ENCODE measurements at places on chromosomes 1 and 21.

GRCh38 chr1:156074661-156075060 lies 7.6 kb downstream of the MEX3A start:
- DNase-seq, result no peak

DNA sequence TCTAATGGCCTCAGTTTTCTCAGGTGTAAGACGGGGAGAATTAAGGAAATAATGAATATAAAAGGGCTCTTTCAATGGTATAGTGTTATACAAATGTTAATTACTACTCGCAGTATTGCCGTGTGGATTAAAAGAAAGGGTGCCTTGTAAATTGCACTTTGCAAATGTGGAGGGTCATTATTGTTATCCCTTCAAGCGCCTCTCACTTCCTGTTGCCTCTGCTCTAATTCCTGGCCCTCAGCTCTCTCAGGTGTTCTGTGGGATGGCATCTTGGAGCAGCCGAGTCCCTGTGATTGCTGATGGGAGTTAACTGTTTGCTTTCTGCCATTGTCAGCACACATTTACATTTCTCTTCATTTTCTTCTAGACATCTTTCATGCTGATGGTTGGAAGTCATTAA lies 7.1 kb upstream of the S100A11 start:
- DNase-seq, result no peak

- no peak for DNase-seq
Measured at GRCh38 chr1:173753830-173754229, 39.0 kb downstream of the KLHL20 start.

DNA sequence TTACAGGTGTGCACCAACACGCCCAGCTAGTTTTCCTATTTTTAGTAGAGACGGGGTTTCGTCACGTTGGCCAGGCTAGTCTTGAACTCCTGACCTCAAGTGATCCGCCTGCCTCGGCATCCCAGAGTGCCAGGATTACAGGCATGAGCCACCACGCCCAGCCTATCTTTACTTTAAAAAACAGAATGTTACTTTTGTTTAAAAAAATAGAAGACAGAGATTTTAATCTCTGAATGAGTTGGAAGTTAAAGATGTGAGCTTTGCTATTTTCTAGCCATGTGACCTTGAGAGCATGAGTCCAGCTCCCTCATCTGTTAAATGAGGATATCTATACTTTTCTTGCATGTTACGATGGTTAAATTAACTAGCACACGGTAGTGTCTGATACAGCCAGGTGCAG lies 3.9 kb upstream of the PUM1 start:
- DNase-seq, result no peak

DNA sequence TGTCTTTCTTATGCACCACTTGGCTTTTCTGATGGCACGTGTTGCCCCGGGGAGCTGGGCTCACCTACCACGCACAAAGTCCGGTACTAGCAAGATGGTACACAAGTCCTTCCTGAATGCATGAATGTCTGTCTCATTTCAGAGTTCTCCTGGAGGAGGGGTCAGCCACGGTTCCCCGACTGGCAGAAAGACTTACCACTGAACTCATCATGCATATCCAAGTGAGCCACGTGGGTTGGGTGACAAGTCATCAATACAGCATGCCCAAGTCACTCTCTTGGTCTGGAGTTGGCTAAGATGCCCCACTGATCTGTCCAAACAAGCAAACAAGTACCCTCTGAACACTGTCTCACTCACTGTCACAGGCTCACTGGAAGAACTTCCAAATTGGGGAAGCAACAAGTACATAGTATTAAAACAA lies 28.6 kb upstream of the MX1 start:
- no peak for DNase-seq

DNA sequence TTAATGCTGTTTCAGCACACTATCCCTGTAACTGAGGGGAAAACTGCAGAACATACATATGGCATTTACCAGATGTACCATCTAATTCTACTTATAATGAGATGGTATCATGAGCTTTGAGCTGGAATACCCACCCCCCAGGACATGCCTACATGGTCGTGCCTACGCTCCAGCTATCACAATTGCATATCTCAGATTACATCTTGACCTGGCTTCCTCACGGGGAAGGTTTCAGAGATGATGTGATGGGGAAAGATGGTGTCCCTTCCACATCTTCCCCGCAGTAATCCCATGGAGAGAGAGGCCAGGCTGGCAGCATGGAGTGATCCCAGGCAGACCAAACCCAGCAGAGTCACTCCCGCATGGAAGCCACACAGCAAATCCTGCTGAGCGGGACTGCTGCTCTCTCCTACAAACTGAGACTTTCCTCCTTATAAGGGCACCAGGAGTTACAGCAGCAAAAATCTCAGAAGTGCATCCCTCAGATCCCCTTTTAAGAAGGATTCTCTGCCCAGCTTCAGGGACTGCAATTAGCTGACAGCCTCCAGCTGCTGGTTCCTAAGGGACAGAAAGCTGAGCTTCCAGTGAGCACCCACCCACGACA lies 67.1 kb downstream of the KCNH1 start:
- no peak for DNase-seq

DNA sequence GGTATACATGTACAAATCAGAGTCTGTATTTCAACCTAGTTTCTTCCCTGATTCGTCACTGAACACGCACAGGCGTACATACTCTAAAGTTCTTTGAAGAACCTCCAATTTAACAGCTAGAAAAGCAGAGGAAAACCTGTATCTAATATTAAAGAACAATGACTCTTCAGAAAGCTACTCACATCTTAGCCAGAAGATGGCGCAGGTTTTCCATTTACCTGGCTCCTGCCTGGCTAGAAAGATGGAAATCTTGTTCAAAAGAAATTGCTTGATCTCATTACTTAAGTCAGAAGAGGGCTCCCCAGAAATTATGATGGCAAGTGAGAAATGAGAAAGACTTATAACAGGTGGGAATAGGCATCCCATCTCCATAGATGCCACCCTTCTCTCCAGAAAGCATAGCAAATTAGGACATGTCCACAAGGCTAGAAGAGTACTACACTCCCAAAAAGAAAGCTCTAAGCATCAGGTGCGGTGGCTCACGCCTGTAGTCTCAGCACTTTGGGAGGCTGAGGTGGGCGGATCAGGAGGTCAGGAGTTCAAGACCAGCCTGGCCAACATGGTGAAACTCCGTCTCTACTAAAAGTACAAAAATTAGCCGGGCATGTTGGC lies 19.0 kb upstream of the L1TD1 start:
- peak; percentile 55 for DNase-seq

- no peak for DNase-seq
Measured at GRCh38 chr1:10936998-10937901, 75.2 kb upstream of the TARDBP start.

- no peak for DNase-seq
Measured at GRCh38 chr21:35559128-35559828, 501.0 kb downstream of the SETD4 start.

DNA sequence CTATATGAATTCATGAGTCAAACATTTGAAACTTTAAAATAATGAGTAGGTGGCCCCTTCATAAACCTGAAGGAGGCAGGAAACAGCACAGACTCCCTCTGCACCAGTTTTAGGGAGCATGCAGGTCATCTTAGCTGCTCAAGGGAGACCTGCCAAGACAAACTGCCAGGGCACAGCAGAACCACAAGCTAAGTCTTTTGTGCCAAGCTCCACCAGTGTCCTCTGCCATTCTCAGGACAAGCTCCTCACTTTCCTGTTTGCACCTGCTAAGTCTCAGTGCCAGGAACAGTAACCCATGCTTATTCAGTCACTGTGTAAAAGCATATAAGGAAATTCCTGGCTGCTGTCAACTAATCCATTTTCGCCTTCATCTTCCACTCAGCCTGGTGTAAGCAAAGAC lies 368.9 kb downstream of the SEC16B start:
- DNase-seq, result no peak

- DNase-seq, result no peak
Measured at GRCh38 chr1:105101261-105101660, 1351.6 kb downstream of the AMY1C start.

DNA sequence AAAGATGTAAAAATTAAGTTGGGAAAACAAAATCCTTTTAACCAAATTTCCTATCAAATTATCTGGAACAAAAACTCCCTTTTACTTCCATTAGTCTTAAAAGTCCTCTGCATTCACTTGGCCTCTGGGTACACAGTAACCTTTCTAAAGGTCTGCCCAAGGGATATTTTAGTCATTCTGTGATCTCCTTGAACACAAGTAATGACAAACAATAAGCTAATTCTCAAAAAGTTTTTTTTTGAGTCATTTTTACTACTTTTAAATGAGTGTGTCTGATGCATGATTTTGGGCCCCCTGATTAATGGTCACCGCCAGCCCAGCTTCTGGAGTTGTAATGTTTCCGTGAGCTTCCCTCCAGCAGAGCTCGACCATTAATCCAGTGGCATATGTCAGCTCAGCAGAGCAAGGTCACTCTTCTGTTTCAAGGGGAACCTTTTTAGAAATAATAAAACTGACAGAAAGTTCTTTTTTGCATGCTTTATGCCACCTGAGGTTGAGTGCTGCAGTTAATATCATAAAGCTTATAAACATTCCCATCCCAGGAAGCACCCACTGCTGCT lies 14.3 kb downstream of the SAMSN1 start:
- peak; percentile 54 for DNase-seq

DNA sequence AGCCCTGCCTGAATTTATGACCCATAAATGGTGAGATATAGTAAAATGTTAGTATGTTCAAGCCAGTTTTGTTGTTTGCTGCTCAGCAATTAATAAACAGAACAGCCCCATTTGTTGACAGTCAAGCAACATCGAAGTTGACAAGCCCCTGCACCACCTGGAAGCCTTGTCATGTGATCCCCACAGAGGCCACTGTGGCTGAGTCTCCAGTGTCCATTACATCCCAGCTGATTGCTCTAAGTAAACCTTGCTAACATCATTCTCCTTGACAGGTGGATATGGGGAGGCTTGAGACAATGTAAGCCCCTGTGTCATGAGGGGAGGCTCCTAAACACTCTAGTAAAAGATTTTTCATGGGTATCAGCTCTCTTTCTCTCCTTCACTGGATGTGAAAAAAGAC lies 17.5 kb upstream of the TACSTD2 start:
- no peak for DNase-seq

GRCh38 chr1:82454431-82454830 lies 653.7 kb downstream of the ADGRL2 start:
- no peak for DNase-seq

GRCh38 chr1:202143768-202144401 lies 652 bp downstream of the ARL8A start:
- DNase-seq, result peak; percentile 46

DNA sequence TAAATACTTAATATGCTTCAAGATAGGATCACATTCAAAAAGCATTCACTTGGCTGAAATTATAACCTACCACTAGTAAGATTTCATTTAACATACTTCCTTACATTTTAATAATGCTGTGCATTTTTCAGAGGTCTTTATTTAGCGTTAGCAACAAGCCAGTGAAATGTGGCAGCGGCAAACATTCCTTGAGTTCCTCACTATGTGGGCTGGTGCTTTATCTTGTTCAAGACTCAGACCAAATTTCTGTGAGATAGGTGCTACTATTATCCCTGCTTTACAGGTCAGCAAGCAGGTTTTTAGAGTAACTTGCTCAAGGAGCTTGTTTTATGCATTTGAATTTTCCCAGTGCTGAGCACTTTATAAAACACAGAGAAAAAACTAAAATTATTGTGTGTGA lies 132.7 kb downstream of the PLPPR4 start:
- DNase-seq, result no peak

- no peak for DNase-seq
Measured at GRCh38 chr21:45578176-45578801, 36.0 kb upstream of the SLC19A1 start.

DNA sequence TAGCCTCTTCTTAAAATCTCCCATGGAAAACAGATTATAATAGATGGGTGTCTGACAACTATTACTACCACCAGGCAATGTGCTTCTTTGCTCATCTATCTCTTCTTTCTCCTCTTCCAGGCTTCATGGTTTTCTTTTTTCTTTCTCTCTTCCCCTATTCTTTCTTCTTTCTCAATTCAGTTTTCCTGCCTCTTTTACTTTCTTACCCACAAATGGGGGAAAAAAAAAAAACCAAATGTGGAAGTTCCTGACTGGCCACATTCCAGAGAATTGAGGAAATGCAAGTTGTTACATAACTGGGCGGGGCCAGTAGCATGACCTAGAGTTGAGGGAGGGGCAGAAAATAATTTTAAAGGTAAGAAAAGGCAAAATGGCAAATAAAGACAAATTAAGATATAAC lies 10.9 kb upstream of the SMG7 start:
- DNase-seq, result no peak

DNA sequence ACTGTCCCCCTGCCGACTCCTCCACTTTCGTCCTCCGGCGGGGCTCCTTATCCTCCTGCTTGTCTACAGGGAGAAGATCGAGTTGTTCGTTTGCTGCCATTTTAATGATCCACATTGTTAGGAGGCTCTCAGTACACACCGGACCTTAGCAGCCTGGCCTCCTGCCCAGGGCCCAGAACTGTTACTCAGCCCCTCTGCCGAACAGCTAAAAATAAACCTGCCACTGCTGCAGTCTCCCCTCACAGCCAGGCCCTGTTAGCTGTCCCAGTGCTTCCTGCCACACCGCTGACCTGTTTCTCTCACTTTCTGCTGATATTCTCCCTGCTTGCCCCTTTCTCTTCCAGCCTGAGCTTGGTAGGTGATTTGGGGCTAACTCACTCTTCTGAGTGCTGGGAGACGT lies 8.3 kb downstream of the MAPKAPK2 start:
- DNase-seq, result no peak

DNA sequence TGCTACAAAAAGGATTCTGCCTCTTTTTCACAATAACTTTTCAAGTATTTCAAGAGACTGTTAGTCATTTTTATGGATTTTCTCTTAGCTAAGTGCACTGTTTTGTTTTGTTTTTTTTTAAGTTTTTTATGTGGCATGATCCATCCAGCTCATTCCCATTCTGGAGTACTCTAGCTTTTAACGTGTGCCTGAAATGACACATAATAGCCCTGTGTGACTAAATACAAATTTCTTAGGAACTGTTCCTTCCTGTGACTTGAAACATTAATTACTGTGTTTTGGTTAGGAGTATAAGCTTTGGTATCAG lies 143.9 kb downstream of the HS2ST1 start:
- no peak for DNase-seq

GRCh38 chr1:172698224-172698623 lies 39.3 kb downstream of the FASLG start:
- DNase-seq, result peak; percentile 79

GRCh38 chr1:15574741-15575140 lies 10.1 kb downstream of the AGMAT start:
- no peak for DNase-seq

DNA sequence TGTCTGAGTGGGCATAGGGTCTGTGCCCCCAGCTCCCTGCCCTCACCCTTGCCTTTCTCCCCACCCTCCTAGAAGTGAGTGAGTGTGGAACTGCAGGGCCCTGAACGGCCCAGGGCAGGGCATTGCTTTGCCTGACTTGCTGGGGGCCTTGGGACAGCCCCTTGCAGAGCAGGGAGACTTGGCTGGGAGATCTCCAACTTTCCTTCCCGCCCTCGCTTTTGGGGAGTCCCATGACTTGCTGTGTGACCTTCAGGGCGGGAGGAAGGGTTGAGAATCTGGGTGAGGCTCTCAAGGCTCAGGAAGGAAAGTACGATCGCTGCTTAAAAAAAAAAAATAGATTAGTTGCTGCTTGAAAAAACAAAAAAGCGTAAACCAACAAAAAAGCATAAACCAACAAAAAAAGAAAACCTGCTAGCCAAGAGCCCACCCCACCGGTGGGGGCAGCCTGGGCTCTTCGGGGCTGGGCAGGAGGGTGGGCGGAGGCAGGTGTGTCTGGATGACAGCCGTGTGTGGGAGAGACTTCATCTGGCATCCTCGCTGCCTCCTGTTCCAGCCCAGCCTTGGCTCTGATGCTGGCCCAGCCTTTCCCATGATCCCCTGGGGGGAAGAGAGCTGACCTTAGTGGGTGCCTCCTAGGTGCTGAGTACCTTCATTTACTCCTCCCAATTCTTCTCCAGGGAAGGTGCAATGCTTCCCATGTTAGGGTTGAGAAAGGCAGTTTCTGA lies 6.5 kb downstream of the NBL1 start:
- DNase-seq, result no peak
